ENCODE measurements at places on chromosomes 16 and 17.

DNA sequence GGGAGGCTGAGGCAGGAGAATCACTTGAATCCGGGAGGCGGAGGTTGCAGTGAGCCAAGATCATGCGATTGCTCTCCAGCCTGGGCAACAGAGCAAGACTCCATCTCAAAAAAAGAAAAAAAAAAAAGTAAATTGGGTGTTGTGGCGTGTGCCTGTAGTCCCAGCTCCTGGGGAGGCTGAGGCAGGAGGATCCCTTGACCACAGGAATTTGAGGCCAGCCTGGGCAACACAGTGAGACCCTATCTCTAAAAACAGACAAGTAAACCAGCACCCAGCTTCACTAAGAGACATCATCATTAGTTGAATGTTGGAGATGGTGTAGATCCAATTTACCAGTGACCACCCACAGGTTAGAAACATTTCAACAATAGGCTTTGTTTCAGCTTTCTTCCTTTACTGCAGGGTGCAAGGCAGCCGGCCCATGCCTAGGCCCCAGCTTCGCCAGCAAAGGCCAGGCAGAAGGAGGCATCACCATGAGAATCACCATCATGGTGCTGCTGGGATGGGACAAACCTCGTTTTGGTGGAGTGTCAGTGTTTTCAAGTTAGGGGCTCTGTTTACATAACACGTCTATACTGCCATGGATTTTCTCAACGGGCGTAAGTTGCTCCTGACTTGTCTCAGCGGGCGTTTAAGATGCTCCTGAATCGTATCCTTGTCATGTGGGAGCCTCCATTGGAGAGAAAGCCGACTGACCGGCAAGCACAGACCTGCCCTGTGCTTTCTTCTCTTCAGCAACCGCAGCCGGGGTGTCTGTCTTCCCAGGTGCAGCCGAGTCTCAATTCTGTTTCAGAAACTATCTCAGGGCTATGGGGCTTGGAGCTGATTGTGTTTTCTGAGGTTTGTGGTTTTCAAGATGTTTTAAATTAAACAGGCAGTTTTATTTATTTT lies 7.3 kb downstream of the TCF25 start:
- no peak for DNase-seq

GRCh38 chr17:10875984-10876555 lies 38.2 kb upstream of the PIRT start:
- DNase-seq, result no peak

- no peak for DNase-seq
Observed at GRCh38 chr17:35645923-35646322, 58.8 kb downstream of the AP2B1 start.

DNA sequence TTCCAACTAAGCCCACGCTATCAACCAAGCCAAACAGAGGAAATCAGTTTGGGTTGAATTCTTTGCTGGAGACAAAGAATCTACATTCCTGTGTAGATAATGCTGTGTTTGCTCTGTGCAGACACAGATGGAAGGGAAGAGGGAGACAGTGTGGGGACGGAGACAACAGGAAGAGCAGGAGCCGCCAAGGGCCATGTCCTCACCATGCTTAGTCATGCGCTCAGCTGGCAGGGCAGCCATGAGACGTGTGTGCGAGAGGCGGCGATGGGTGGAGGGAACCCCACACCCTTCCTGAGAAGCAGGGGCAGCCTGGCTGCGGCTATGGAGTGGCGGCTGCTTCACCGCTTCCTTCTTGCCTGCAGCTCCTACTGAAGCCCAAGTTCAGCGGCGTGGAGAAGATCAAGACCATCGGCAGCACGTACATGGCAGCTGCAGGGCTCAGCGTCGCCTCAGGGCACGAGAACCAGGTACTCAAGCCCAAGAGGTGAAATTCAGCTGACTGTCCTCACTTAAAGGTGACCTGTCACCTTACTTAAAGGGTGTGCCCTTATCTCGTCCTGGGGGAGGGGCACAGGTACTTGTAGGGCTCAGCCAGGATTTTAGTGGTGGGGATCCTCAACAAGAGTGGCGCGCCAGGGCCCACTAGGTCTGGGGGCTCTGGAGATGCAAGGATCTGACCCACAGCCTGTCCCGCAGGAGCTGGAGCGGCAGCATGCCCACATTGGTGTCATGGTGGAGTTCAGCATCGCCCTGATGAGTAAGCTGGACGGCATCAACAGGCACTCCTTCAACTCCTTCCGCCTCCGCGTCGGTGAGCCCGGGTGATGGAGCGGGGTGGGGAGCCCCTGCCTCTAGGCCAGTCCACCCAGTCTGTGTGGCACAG lies 47.5 kb downstream of the ADCY7 start:
- DNase-seq, result no peak
